ENCODE measurements at places on chromosomes 6 and 20.

- no peak overlapping the region for H3K27ac ChIP-seq
- H3K4me3 ChIP-seq, result no peak overlapping the region
- no peak for DNase-seq
- no peaks in the 10 kb centered on the region for H3K27me3 ChIP-seq
These were observed 51.4 kb downstream of the ZDHHC14 start for GRCh38 chr6:157432231-157432891.

- DNase-seq, result no peak
- no peaks in the 10 kb centered on the region for H3K36me3 ChIP-seq
- no peak overlapping the region for H3K4me3 ChIP-seq
- H3K4me1 ChIP-seq, result no peaks in the 10 kb centered on the region
These were observed 255.5 kb downstream of the TAF4 start for GRCh38 chr20:61810066-61810737.

DNA sequence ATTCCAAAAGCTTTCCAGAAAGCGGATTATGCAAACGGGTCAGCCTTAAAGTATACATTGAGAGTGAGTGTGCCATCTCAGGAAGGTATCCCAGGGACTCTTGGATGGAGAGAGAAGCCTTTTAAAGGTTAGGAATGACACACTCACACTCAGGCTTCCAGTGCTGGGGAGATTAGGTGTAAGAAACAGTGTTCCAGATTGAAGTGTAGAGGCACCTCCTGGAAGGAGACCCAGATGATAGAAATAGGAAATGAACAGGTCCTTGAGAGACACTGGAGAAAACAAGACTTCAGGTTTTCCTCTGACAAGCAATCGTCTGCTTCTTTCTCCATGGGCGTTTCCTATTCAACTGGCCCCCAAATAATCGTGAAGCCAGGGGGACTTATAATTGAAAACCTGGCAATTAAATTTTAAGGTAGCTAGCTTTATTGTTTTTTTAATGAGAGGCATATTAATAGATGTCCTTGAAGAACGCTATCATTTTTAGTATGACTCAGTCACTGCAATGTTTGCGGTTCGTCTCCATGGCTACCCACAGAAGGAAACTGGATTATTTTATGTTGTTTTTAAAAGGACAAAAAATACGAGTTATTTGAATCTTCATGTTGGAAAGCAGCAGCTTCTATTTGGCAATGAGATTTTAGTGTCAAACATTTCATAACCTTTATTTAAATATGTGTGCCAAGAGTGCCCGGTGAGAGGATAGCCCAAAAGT, 85.3 kb downstream of the TRMT6 start:
- H3K36me3 ChIP-seq, result no peaks in the 10 kb centered on the region
- DNase-seq, result peak; percentile 72

DNA sequence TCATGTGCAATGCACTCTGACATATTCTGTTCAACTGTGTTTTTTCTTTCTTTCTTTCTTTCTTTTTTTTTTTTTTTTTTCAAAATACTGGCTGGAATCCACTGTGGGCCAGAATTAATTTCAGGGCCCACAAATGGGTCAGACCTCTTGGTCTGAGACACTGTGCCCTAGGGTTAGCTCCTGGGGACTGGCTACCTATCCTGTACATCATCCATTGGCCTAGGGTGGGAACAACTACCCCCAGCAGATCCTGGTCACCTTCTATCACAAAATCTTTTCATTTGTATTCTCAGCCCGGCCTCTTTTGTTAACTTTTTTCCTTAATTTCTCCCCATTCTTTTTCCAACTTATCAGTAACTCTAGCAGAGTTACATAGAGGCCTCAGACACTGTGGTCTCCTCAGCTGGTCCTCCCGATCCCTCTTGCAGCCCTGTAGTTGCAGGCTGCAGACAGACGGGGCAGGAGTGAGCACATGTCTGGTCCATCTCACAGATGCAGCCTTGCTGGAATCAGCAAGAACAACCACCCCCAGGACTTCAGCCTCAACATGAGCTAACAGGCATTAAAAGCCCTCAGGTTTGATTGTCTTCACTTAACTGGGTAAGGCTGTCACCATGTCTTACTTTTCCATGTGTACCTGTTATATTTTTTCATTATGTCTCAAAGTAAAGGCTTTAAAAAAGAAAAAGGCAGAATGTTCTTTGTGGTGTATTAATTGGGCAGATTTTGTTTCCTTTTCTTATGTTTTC, 41.3 kb downstream of the TXLNB start:
- H3K27ac ChIP-seq, result no peak overlapping the region
- no peaks in the 10 kb centered on the region for H3K27me3 ChIP-seq
- DNase-seq, result peak; percentile 69
- no peaks in the 10 kb centered on the region for H3K4me1 ChIP-seq
- H3K4me3 ChIP-seq, result no peak overlapping the region

- no peak overlapping the region for H3K4me3 ChIP-seq
- H3K4me1 ChIP-seq, result no peaks in the 10 kb centered on the region
- H3K27me3 ChIP-seq, result no peaks in the 10 kb centered on the region
- no peak overlapping the region for H3K27ac ChIP-seq
- no peaks in the 10 kb centered on the region for H3K36me3 ChIP-seq
These were observed 378.7 kb upstream of the HSF2 start for GRCh38 chr6:122020588-122021264.

GRCh38 chr6:120230008-120230407, 880.4 kb upstream of the MAN1A1 start:
- no peak overlapping the region for H3K4me3 ChIP-seq
- DNase-seq, result no peak
- no peaks in the 10 kb centered on the region for H3K36me3 ChIP-seq
- H3K27ac ChIP-seq, result no peak overlapping the region
- no peaks in the 10 kb centered on the region for H3K4me1 ChIP-seq
- H3K27me3 ChIP-seq, result no peaks in the 10 kb centered on the region

DNA sequence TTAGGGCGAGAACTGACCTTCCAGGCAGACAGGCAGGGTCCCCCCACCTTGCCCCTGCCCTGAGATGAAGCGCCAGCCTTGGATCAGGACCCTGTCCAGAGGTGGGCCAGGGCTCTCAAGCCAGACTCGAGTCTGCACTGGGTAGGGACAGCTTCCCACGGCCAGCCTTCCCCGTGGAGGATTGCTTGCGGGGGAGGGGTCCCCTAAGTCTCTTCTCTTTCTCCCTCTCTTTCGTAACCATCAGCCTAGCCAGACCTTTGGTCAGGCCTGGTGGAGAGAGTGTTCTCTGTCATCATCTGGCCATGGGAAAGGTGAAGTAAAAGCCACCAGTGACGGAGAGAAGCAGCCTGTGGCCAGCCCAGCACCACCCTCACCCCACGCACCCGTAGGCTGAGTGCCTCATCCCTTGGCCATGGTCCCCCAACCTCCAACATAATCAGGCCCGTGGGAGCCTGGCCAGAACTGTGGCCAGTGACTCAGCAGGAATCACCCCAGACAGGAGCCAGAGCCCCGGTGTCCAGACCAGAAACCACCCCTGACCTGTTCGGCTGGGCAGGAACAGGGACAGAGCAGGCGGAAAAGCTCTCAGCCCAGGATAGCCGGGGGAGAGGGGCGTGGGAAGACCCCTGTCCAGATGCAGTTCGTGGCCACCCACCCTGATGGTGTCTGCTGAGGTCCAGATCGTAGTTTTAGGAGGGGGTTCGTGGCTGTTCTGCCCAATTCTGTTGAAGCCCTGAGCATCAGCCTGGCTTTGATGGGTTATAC, 47.1 kb downstream of the SNAI1 start:
- H3K27me3 ChIP-seq, result no peaks in the 10 kb centered on the region
- peak; percentile 99 for DNase-seq
- peaks cover 41% of the 10 kb centered on the region for H3K4me1 ChIP-seq
- no peak overlapping the region for H3K4me3 ChIP-seq

- H3K27ac ChIP-seq, result no peak overlapping the region
- H3K4me3 ChIP-seq, result no peak overlapping the region
- DNase-seq, result no peak
These were observed 116.2 kb upstream of the PLCB4 start for GRCh38 chr20:8952721-8953120.

GRCh38 chr6:50716899-50717509, 3.7 kb downstream of the TFAP2D start:
- peaks cover 56% of the 10 kb centered on the region for H3K27me3 ChIP-seq
- H3K36me3 ChIP-seq, result no peaks in the 10 kb centered on the region
- H3K27ac ChIP-seq, result no peak overlapping the region

DNA sequence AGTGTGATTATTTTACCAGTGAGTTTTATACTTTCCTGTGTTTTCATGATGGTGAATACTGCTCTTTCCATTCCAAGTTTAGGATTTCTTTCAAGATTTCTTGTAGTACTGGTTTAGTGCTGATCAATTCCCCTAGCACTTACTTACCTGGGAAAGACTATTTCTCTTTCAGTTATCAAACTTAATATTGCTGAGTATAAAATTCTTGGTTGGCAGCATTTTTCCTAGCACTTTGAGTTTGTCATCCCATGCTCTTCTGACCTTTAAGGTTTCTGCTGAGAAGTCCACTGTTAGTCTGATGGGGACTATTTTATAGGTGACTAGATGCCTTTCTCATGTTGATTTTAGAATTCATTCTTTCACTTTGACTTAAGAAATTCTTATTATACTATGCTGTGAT, 842.8 kb upstream of the CITED2 start:
- H3K4me3 ChIP-seq, result no peak overlapping the region
- H3K27me3 ChIP-seq, result no peaks in the 10 kb centered on the region
- no peaks in the 10 kb centered on the region for H3K4me1 ChIP-seq
- H3K36me3 ChIP-seq, result no peaks in the 10 kb centered on the region

GRCh38 chr20:50247196-50248094, 56.8 kb downstream of the CEBPB start:
- no peak overlapping the region for H3K27ac ChIP-seq
- no peaks in the 10 kb centered on the region for H3K27me3 ChIP-seq
- no peak overlapping the region for H3K4me3 ChIP-seq
- DNase-seq, result no peak
- H3K4me1 ChIP-seq, result peaks cover 15% of the 10 kb centered on the region
- no peaks in the 10 kb centered on the region for H3K36me3 ChIP-seq

DNA sequence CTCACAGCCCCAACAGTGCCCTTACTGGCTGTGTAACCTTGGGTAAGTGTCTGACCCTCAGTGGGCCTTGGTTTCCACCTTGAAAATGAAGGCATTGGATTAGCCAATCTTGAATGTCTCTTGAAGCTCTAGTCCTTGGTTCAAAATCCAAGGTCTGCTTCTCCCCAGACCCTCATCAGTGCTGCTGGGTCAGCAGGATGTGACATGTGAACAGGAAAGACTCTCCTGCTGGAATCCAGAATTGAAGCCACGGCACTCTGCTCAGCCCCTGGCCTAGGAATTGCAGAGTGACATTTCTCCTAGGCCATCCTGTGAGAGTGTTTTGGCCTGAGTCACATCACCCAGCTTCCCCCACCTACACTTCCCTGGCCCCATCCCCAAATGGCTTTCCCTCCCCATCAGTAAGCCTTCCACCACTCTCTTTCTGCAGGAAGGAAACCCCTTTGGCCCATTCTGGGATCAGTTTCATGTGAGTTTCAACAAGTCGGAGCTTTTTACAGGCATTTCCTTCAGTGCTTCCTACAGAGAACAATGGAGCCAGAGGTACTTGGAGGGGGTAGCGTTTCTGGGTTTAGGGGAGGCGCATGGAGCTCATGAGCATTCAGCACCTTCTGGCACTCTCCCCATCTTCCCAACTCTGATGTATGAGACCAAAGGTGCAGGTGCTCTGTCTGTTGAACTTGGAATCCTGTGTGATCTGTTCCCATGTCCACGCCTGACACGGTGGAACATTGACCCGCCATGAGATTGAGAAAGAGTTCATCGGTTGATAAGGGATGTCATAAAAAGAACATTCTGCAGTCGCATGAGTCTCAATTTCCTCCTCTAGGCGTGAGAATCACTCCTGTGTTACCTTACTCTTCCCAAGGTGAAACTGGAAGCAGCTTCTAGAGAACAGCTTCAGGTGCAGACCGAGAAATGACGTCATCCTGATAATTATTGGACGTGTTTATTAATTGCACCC, 8.8 kb downstream of the POFUT1 start:
- H3K27me3 ChIP-seq, result no peaks in the 10 kb centered on the region
- no peak overlapping the region for H3K27ac ChIP-seq
- no peak for DNase-seq

GRCh38 chr6:130147111-130147510, 75.6 kb downstream of the SAMD3 start:
- H3K27ac ChIP-seq, result no peak overlapping the region
- no peak overlapping the region for H3K4me3 ChIP-seq
- H3K4me1 ChIP-seq, result peaks cover 1% of the 10 kb centered on the region
- no peaks in the 10 kb centered on the region for H3K27me3 ChIP-seq

GRCh38 chr6:162849269-162849668, 121.5 kb downstream of the PACRG start:
- no peaks in the 10 kb centered on the region for H3K36me3 ChIP-seq
- H3K4me3 ChIP-seq, result no peak overlapping the region
- DNase-seq, result no peak

- no peaks in the 10 kb centered on the region for H3K36me3 ChIP-seq
- no peak overlapping the region for H3K4me3 ChIP-seq
- H3K4me1 ChIP-seq, result no peaks in the 10 kb centered on the region
- peaks cover 50% of the 10 kb centered on the region for H3K27me3 ChIP-seq
- H3K27ac ChIP-seq, result no peak overlapping the region
These were observed 15.8 kb downstream of the BPIFB4 start for GRCh38 chr20:33095249-33095648.

DNA sequence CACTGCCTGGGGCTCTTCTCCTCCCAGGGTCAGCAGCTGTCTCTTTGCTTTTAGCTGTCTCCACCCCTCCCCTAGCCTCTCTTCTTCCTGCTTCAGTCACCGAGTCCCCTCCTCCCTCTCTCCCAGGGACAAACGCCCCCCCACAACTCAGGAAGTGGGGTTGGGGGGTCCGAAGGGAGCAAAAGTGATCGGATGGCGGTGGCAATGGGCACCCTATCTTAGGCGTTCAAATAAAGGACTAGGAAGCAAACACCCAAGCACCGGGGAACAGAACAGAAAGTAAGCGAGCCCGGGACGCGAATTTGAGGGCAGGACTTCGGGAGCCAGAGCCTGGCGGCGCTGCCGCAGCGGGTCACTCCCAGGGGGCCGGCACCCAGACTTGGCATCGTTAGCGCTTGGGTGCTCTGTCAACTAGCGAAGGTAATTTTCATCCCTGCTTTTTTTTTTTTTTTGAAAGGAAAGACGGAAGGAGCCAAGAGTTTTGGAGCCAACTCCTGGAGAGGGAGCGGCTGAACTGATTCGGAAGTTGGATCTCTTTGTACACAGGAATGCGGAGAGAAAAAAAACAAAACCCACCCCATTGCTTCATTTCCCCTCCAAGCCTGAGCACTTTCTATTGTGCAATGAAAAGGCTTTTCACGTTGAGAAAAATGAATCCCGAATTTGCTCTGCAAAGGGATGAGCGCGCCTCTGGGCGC, 815 bp upstream of the ITPR3 start:
- peak; percentile 70 for DNase-seq
- peaks cover 11% of the 10 kb centered on the region for H3K36me3 ChIP-seq
- no peaks in the 10 kb centered on the region for H3K27me3 ChIP-seq
- H3K27ac ChIP-seq, result no peak overlapping the region

- H3K27ac ChIP-seq, result peak overlapping the region; percentile 46
- no peak overlapping the region for H3K4me3 ChIP-seq
- peaks cover 2% of the 10 kb centered on the region for H3K36me3 ChIP-seq
- no peaks in the 10 kb centered on the region for H3K27me3 ChIP-seq
- peaks cover 7% of the 10 kb centered on the region for H3K4me1 ChIP-seq
These were observed 906 bp upstream of the BTN3A2 start for GRCh38 chr6:26363882-26364701.

DNA sequence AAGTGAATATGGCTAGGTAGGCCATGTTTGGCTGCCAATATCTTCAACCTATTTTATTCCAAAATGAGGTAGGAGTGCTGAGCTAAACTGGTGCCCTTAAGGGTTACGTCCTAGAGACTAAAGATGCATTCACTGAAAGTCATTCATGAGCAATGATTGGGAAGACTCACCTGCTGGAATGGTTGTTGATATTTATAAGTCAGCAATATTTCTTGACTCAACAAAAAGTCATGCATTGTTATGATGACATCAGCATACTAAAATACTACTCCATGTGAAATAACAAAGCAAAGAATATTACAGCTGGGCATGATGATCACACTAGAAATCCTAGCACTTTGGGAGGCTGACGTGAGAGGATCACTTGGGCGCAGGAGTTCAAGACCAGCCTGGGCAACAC, 17.6 kb upstream of the NUP153 start:
- H3K27ac ChIP-seq, result no peak overlapping the region
- no peak overlapping the region for H3K4me3 ChIP-seq
- H3K27me3 ChIP-seq, result no peaks in the 10 kb centered on the region
